ENCODE measurements at places on chromosomes 3 and 15.
A peak's percentile ranks its signal among the peaks of the same experiment; 100 is the strongest.

- no peak for DNase-seq
Measured at GRCh38 chr15:44450172-44450571, 22.7 kb downstream of the CTDSPL2 start.

DNA sequence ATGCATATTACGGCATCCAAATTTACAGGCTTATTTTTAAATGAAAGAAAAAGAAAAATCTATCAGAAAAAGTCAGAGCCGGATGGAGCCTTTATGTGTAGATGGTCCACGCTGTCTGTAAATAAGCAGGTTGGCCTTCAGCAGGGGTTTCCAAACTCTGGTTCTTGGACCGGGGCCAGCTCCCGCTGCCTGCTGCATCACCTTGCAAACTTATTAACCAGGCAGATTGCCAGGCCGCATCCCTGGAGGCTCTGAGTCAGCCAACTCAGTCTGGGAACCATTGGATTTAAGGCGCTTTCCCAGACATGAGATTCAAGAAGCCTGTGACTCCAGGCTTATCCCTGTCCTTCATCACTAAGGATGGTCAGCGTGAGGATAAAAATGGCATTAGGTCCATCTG lies 212.4 kb downstream of the OPA1 start:
- DNase-seq = no peak

DNA sequence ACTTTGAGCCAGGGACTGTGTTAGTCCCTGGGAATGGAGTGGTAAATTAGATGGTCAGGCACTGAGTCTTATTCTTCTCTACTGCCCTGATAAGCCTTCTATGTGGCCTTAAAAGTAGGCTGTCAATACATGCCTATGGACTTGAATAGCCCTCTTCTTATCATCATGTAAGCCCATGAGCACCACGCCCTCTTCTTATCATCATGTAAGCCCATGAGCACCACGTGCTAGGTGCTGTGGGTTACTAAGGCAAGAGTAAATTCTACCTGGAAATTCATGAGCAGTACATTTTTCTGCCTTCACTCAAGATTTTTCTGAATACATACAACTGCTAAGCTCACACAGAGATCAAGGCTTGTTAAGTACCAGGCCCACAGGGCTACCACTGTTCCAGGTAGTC lies 68.5 kb downstream of the DHX30 start:
- DNase-seq = no peak

DNA sequence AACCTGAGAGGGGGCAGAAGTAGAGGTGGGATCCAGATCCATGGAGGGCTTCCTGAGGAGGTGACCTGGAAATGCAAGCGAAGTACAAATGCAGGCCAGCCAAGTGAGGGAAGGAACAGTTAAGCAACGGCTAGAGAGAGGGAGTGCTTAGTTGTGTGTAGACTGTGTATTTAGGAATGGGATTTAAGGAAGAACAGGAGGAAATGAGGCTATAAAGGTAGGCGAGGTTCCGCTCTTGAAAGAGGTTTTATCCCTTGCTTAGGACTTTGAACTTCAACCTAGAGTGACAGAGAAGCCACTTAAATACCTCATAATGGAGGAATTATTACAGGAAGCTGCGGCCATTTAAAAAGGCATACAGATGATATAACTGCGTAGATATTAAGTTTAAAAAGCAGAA lies 295.1 kb downstream of the THSD4 start:
- no peak for DNase-seq

DNA sequence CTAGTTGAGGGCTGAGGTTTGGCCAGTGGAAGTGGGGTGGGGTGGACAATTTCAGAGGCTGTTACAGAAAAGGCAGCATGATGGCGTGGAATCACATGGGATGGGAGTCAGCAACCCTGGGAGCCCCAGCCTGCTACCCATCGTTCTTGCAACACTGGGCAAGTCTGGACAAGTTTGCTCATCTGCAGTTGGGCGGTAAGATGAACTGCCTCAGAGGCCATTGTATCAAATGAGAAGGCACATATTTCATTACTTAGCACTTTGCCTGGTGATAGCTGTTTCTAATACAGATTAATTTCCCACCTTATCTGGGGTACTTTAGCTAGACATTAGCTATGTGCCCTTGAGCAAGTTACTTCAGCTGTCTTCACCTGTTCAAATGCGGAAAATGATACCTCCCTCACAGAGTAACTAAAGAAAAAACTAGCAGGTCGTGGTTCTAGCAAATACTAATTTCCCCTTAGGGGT lies 248.9 kb downstream of the THSD4 start:
- no peak for DNase-seq

- no peak for DNase-seq
Measured at GRCh38 chr3:122233101-122233952, 49.9 kb downstream of the CASR start.

DNA sequence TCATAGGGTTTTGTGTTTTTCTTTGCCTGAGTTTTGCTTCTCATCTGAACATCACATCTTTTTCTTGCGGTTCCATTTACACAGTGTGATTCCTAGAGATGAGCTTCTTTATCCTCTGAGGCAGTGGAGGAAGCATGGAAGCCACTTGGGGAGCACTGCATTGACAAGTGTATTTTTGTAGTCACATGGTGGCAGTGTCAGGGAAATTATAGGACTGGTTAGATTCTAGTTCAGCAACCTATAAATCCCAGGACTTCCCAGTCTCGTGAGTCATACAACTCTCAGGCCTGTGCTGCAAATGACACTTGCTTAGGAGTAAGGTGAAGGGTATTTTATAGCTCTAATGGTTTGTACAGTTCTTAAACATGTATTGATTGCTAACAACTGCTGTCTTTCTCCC lies 58.4 kb downstream of the RBM6 start:
- DNase-seq = no peak

- DNase-seq = peak; percentile 47
Measured at GRCh38 chr15:68210821-68211655, 5.9 kb upstream of the CALML4 start.

- DNase-seq = peak; percentile 46
Measured at GRCh38 chr3:197454014-197454413, 101.8 kb downstream of the BDH1 start.

- no peak for DNase-seq
Measured at GRCh38 chr15:50764461-50765194, 878 bp downstream of the SPPL2A start.

GRCh38 chr15:44647036-44647435 lies 16.4 kb downstream of the SPG11 start:
- no peak for DNase-seq

- peak; percentile 20 for DNase-seq
Measured at GRCh38 chr3:108089579-108089978, 1.3 kb downstream of the CD47 start.

GRCh38 chr15:84840741-84841429 lies 23.7 kb downstream of the ALPK3 start:
- DNase-seq = no peak

DNA sequence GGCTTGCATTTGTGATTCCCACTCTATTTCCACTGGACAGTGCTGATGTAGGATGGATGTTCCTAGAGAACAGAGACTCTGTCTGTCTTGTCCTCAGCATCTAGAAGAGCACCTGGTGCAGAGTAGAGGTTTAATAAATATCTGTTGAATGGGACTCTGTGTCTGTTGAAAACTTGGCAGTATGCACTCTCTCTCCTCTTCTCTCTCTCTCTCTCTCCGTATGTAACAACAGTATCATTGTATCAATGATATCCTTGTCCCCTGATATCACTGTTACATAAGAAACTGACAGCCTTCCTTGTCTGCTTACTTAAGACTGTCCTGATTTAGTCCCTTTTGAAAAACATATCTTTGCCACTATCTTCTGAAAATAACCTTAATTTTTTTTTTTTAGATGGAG lies 24.3 kb upstream of the MGLL start:
- DNase-seq = no peak

GRCh38 chr3:63351159-63352007 lies 73.3 kb downstream of the SYNPR start:
- DNase-seq = peak; percentile 62

- peak; percentile 93 for DNase-seq
Measured at GRCh38 chr15:44545913-44546802, 9.2 kb downstream of the EIF3J start.

DNA sequence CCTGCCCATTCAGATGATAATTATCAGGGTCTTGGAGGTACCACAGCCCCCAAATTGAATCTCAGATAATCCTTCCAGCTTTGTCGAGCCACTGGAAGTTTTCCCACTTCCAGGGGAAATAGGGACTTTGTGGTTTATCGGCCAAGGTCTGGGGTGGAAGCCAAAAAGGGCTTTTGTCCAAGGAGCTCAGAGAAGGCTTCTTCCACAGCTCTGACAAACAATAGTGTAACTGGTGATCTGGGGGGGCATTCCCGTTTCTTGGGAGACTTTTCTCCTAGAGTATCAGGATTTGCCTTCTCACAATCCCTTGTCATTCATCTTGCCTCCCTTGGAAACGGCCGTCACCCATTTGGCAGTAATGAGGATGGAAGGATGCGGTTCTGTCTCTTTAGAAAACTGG lies 18.4 kb downstream of the SRGAP3 start:
- DNase-seq = no peak

DNA sequence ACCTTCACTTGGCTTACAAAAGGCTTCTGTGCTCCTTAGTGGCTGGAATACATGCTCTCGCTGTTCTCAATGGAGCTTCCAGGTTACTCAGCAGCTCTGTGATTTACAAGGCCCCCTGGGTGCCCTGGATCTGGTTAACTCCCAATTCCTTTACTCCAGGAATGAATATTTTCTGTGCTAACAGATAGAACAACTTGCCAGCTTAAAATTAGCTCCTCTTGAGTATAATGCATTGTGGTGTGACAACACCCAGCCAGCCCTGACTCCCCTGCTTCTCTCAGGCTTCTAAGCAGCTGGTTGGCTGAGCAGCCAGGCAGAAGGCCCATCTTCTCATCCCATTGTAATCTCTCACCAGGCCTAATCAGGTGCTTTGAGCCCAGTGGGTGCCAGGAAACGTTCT lies 246.4 kb downstream of the ALCAM start:
- no peak for DNase-seq

GRCh38 chr3:14513566-14514322 lies 26.4 kb downstream of the GRIP2 start:
- DNase-seq = no peak

GRCh38 chr3:9147215-9147895 lies 102.1 kb downstream of the SRGAP3 start:
- no peak for DNase-seq

- DNase-seq = no peak
Measured at GRCh38 chr3:58351920-58352319, 19.2 kb downstream of the PXK start.

DNA sequence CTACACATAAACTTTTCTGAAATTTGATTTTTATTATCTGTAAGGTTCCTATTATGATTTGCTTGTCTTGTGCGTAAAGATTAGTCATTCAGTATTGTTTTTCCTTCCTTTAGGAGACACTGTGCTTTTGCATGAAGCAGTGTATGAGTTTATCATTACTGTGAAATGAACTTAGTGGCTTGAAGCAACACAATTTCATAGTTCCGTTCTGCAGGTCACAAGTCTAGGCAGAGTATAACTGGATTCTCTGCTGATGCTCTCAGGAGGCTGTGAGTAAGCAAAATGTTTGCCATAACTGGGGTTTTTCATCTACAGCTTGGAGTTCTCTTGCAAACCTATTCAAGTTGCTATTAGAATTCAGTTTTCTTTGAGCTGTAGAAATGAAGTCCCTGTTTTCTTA lies 1136.1 kb downstream of the OTOL1 start:
- no peak for DNase-seq

GRCh38 chr15:93165734-93166470 lies 76.9 kb upstream of the RGMA start:
- DNase-seq = no peak

DNA sequence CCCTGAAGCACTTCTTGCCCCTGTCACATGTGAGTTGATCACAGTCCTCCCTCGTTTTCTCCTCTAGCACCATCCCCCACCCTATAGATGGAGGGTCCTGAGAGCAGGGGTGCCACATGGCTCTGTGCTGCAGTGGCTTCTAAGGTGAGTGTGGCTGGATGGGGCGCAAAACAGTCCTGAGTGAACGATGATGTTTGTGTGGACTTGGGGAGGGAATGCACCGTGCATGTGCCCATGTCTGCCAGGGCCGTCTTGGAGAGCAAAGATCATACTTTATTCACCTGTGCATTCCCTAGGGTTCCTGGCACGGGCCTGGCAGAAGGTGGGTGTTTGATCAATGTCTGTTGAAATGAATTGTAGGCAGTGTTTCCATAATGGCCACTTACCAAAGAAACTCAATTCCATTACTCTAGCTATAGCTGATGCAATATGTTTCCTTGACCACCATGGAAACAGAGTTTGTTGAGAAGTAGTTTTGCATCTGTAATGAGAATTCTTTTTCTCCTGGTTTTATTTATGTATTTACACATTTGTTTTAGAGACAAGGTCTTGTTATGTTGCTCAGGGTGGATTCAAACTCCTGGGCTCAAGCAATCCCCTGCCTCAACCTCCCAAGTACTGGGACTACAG lies 58.0 kb downstream of the ABTB1 start:
- no peak for DNase-seq

DNA sequence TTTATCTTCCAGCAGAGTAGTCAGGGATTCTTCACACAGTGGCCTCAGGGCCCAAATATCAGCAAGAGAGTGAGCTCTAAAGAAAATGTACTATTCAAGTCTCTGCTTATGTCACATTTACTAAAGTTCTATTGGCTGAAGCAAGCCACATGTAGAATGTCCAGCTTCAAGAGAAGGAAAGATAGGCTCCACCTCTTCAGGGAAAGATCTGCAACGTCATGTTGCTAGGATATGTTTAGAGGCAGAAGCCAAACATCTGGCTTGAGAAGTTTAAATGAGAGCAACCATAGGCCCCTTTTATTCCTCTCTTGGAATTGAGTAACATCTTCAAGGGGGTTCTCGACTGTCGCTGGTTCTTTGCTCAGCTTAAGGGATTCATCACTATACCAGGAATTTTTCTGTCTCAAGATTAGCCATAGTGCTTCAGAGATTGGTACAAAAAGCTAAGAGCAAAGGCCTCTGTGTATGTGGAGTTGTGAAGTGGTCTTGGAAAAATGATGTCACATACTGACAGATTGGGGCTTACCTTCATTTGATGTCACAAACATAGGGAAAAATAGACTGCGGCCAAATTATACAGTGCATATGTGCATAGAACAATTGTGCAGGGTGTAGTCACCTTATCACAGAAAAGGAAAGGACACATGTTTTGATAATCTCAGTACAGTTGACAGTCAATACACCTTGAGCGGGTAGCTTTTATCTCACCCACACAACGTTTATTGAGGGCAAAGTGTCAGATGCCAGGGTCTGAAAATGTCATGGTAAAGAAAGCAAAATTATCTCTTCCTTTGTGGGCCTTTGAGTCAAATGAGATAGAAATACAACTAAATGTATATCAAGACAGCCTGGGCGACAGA lies 11.3 kb upstream of the THRB start:
- no peak for DNase-seq

DNA sequence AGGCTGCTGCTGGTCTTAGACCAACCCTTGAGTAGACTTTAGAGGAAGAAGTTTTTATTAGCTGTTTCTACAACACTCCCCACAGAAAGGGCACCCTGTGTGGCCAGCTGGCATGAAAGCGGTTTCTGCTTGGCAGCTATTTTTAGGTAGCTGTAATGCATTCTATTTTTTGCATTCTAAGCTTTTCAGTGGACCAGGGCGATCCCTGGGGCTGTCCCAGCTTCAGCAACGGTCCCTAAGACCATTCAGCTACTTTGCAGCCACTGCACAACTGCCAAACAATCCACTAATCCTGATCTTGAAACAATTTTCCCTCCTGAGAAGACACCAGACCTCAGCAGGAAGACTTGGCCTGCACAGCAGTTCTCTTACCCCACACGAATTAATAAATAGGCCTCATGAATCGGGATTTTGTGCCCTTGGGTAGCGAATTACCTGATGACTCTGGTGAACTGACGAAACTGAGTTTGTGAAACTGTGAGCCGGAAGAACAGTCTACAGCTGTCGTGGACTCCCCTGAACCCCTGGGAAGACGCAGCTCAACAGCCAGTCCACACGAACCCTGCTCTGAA lies 14.6 kb upstream of the TFRC start:
- no peak for DNase-seq

- no peak for DNase-seq
Measured at GRCh38 chr3:171164067-171164465, 137.5 kb upstream of the SLC2A2 start.
